Bladder microvascular endothelial cell (primary cell): ENCODE measurements at places on chromosomes 5 and 9. TPM values are rescaled to one million over a fixed set of nuclear protein-coding genes. Genes with fewer than 3 reads are reported as not detected.

DBH gene
- total RNA-seq: not detected in 2 replicates

WDR38 gene
- not detected in 2 replicates for total RNA-seq

LECT2 gene
- total RNA-seq: not detected in 2 replicates

UCK1 gene
- total RNA-seq: 12.6 and 18.2 TPM in 2 replicates

PCDHA3 gene
- under 0.01 and 0.19 TPM in 2 replicates for total RNA-seq

NMRK1 gene
- total RNA-seq: 30.9 and 36.1 TPM in 2 replicates

ANXA2R gene
- total RNA-seq: 3.8 and 13.0 TPM in 2 replicates

SHC3 gene
- total RNA-seq: under 0.01 and 0.19 TPM in 2 replicates

PHF24 gene
- total RNA-seq: not detected in 2 replicates

COL5A1 gene
- 7.4 and 10.8 TPM in 2 replicates for total RNA-seq

PLK2 gene
- 699 and 730 TPM in 2 replicates for total RNA-seq

CATSPER3 gene
- total RNA-seq: not detected in 2 replicates
